ENCODE measurements at places on chromosomes 16 and 17.

DNA sequence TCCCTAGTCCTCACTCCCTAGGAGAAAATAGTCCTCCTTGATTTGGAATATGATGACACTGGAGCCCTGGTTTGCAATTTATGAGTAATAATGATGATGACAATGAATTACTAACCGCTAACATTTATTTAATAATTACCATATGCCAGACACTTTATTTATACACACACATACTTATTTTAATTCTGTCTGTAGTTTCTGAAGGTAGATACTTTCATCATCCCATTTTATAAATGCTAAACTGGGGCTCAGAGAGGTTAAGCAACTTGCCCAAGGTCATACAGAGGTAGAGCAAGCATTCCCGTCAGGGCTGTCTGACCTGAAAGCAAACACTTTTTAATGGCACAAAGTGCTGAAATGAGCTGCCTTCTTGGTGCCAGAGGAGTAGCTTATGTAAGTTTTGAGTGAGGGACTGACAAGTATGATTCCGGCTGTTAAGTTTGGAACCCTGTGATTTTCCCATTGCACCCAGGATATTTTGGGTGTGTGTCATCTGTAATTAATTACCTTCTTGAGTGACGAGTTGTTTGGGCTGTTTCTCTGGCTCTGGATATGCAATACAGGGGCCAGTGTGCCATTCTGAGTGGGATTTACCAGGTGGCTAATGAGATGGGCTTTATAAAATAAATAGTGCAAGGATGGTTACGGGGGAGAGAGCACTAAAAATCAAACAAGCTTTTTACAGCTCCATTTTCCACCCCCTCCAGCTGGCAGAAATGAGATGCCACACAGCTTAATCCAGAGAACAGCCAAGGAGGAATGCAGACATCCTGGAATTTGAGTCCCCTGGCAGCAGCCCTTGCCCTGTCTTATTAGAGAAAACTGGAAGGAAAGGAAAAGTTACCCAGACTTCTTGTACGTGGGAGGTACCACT is 211.8 kb downstream of the SNX29 start:
- no peak for DNase-seq

DNA sequence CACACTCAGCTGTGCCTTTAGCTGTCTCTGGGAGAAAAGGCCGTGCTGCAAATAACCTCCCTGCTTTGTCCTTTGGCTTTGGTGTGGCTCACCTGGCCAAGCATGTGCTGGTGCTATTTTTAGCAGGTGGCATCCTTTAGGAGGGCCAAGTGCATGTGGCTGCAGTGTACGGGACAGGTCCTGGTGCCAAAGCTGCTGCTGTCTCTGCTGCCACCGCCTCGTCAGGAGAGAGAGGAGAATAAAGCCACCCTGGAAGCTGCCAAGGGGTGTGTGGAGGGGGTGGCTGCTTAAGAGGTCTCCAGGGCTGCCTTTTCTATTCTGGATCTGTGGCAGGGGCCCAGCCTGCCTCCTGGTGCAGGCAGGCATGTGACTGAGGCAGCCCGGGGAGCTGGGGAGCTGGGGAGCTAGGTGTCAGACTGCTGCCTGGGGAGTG is 6.2 kb downstream of the AKAP1 start:
- DNase-seq = no peak

DNA sequence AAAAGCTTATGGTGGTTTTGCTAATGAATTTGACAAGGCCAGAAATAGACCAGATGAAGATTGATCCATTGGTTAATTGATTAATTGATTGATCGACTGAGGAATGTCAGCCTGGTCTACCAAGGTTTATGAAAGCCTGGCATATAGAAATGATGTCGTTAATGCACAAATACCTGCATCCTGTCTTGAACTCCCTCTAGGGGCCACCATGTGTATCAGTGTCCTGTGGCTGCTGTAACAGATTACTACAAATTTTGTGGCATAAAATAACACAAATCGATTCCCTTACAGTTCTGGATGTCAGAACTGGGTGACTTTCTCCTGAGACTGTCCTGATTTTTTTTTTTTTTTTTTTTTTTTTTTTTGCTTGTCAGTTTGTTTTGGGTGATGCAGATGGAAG is 553.2 kb downstream of the MAF start:
- DNase-seq = no peak

GRCh38 chr16:77840093-77840492 is 51.7 kb downstream of the VAT1L start:
- no peak for DNase-seq

- DNase-seq = peak; percentile 83
Measured at GRCh38 chr17:40564883-40565768, at the start of gene CCR7. TSS of gene CCR7 (minus strand) at chr17:40565472. CDS start at chr17:40565409, 63 bp downstream.

GRCh38 chr17:5825717-5826330 is 241.5 kb upstream of the NLRP1 start:
- DNase-seq = no peak

- no peak for DNase-seq
Measured at GRCh38 chr16:85211271-85211801, 99.1 kb upstream of the CIBAR2 start.

GRCh38 chr16:8855051-8855786 is 13.6 kb downstream of the CARHSP1 start:
- peak; percentile 14 for DNase-seq

- peak; percentile 57 for DNase-seq
Measured at GRCh38 chr17:68290268-68290954, 516 bp downstream of the SLC16A6 start.

DNA sequence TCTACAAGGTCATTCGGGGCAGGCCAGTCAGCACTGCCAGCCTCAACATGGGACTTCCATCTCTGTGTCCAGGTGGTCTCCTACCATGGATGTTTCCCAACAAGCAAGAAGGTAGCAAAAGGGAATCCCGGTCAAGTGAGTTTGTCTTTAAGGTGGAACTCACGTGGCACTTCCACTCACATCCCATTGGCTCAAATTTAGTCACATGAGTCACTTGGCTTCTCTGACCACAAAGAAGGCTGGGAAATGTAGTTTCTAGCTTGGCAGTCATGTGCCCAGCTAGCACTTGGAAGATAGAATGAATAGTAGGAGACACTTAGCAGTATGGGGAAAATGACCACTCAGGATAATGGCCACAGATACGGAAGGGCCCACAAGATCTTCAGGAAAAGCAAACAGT is 106.6 kb downstream of the AIPL1 start:
- DNase-seq = no peak

GRCh38 chr16:8370374-8371270 is 219.7 kb downstream of the TMEM114 start:
- DNase-seq = no peak

DNA sequence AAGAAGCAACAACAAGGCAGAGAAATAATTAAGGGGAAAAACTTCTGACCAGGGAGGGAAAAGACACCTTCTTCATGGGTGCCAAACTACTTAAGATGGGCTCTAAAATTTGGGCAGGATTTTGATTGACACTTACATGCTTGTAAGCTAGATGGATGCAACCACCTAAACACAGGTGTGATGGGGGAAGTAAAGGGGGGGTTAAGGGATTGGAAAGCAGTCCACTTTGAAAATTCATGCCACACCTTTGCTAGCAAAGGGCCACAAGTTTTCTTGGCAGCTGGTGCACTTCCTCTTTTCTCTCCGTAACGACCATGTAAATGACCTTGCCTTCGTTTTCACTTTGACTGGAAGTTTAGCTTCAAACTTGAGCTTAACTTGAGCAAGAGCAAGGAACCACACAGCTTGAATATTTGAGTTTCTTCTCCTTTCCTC is 14.3 kb upstream of the PRKAR1A start:
- no peak for DNase-seq

DNA sequence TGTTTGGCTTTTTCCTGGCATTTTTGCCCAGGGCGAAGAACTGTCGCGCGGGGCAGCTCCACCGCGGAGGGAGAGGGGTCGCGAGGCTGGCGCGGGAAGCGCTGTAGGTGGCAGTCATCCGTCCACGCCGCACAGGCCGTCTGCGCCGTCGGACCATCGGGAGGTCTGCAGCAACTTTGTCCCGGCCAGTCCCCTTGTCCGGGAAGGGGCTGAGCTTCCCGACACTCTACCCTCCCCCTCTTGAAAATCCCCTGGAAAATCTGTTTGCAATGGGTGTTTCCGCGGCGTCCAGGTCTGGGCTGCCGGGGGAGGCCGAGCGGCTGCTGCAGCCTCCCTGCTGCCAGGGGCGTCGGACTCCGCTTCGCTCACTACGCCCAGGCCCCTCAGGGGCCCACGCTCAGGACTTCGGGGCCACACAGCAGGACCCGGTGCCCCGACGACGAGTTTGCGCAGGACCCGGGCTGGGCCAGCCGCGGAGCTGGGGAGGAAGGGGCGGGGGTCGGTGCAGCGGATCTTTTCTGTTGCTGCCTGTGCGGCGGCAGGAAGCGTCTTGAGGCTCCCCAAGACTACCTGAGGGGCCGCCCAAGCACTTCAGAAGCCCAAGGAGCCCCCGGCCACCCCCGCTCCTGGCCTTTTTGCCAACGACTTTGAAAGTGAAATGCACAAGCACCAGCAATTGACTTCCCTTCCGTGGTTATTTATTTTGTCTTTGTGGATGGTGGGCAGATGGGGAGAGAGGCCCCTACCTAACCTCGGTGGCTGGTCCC is 2.3 kb upstream of the CBX4 start:
- DNase-seq = no peak

- no peak for DNase-seq
Measured at GRCh38 chr17:61809816-61810392, 53.4 kb downstream of the BRIP1 start.

DNA sequence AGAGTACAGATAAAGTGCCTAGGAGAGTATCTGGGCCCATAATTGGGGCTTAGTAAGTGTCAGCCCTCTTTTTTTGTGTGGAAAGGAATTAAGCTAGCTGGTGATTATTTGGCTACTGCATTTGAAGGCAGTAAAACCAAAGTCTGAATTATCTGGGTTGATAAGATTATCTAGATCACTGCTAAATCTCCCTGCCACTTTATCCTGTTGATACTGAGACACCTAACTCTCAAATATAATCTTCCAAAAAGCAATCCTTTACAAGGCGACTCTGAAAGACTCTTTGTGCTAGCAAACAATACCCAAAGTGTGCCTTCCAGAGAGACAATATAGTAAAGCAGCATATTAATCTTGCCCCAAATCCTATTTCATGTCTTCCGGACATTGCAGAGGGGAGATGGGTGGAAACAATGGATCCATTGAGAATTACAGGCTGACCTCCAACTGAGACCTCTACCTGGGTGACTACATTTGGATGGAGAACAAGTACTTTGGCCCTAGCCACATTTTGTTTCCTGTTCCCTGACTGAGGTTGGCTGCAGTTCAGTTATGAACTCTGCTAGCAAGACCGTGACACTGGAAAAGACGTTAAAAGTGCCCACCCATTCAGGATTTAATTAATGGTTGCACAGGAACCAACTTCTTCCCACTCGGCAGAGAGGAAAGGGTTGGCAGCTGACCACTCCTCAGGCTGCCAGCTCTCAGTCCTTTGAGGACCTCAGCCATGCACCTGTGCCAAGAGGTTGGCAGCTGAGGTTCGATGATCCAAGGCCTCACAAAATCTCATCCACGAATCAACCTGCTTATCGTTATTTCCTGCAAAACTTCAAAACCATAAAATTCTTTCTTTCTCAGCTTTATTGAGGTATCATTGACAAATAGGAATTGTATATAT is 72.6 kb downstream of the SYCE1L start:
- no peak for DNase-seq

GRCh38 chr16:1651974-1652312 is 26.1 kb upstream of the JPT2 start:
- no peak for DNase-seq

DNA sequence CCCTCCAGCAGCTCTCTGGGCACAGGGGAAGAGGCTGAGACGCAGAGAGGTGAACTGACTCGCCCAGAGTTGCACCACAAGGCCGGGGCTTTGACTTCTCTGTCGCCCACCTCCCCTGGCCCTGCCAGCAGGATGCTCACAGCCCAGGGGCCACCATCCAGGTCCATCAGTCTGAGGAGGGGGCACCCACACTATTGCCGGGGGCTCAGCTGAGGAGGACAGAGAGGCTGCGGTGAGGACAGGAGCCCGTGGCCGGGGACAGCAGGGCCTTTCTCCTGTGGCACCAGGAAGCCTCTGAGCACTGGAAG is 32.6 kb downstream of the KDM8 start:
- no peak for DNase-seq

GRCh38 chr17:82250868-82251500 is 22.1 kb downstream of the SLC16A3 start:
- DNase-seq = no peak

DNA sequence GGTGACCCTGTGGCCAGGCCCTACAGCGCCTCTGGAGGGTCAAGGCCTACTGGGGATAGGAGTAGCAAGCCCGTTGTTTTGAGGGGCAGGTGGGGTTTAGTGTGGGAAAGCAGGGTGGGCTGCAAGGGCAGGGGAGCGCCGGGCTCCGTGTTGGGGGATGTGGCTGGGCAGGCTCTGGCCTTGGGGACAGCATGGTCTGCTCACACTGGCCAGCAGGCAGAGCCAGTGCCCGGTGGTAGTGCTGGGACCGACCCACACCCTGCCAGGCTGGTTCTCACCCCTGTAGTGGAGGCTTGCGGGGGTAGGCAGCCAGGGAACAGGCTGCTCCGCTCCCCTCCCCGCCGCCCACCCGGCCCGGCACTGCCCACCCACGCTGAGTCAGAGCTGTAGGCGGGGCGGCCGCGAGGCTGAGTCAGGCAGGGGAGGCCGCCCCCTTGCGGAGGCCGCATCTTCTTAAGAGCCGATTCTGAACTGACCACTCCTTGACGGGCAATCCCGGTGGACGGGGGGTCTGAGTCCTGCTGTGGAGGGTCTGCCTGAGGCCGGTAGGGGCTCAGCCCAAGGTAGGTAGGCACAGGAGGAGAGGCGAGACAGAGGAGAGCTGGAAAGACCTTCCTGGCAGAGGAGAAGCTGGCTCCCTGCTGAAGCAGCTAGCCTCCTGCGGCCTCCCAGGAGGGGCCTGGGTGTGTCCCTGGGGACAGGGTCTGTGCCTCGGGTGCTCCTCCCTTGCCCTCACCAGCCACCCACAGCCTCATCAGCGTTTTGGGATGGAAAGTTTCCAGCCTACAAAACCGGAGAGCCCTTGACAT is 62.4 kb downstream of the BAIAP2 start:
- peak; percentile 85 for DNase-seq

- no peak for DNase-seq
Measured at GRCh38 chr17:10737736-10738135, 7.9 kb upstream of the TMEM220 start.

GRCh38 chr17:59387351-59388068 is 56.1 kb downstream of the YPEL2 start:
- DNase-seq = no peak

DNA sequence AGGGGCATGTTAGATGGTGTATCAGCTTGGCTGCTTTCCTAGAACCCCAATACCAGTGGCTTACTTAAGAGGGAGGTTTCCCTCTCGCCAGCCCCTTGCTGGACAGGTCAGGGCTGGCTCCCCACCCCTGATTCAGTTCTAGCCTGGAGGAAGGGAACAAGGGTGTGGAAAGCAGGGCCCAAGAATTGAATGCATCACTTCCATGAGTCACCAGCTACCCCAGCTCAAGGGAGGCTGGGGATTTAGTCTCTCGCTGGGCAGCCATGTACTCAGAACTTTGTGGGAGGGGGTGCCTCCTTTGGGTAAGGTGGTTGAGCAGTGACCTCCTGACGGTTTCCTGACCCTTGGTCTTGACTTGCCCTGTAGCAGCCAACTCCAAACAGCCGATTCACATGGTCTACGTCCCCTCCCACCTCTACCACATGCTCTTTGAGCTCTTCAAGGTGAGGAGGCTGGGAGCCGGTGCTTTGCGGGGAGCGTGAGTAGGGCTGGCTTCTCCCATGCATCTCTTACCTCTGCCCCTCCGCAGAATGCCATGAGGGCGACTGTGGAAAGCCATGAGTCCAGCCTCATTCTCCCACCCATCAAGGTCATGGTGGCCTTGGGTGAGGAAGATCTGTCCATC is 12.8 kb downstream of the PDK2 start:
- DNase-seq = no peak
